ENCODE measurements at places on chromosomes 5 and 9.

- DNase-seq: no peak
Measured at GRCh38 chr5:162128117-162128516, 60.5 kb downstream of the GABRG2 start.

DNA sequence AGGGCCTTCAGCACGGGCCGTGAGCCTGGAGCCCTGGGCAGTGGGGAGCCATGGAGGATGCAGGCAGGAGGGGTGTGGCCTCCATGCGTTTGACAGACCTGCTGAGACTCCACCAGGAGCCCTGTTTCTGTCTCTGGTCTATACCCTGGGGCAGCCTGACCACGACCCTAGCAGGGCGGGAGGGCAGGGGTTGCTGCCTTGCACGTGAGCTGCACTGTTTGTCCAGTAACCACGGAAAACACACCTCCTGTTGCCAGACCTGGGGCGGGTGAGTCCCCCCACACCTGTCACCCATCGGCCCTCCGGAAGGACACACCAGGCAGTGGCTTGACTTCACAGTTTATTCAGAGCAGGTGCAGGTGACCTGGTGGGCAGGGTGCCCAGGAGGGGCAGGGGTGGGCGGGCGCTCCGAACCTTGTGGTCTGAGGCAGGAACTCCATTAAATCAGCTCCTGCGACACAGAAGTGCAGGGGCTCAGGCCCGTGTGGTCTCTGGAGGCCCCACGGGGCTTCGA lies 3.9 kb downstream of the LCN8 start:
- no peak for DNase-seq

DNA sequence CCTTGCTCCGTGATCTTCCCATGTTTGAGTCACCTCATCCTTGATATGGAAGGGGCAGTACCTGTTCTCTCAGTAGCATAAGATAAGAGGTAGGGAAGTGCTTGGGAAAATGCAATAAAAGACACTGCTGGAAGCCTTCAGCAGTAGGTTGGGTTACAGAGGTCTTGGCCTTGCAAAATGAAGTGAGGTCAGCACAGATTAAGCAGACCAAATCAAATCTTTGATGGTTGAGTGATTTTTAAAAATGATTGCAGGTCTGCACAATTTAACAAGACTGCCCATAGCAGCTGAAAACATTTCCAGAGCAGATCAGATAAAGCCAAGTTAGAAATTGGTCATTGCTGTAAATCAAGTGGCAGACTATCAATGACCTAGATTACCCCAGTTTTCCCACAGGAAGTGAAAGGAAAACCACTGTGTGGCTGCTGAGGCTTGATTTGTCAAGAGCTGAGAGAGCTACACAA lies 32.9 kb downstream of the PALM2AKAP2 start:
- DNase-seq: no peak

DNA sequence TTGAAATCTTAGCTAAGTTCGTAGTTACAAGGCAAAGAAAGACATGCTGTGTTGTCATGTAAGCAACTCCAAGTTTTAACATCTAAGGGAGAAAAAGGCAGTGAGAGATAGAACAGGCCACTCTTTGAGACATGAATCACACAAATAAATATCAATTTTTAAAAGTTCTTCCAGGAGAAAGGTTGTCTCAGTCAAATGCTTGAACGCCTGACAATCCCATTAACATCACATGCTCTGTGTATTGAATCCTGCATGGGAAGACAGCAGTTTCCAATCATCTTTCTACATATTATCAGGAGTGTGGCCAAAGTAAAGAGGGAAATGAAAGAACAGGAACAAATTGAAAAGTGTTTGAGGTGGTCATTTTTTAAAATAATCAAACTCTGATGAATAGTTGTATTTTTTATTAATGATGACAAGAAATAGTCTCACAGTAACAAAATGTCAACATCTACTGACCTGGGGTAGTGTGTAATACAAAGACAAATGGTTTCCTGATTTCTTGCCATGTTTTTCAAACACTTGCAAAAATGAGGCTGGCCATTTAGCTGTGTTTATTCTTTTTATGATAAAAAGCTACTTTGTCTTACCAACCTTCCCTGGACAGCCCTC lies 6.4 kb upstream of the C6 start:
- no peak for DNase-seq

GRCh38 chr5:1108023-1108864 lies 3.6 kb downstream of the SLC12A7 start:
- no peak for DNase-seq

DNA sequence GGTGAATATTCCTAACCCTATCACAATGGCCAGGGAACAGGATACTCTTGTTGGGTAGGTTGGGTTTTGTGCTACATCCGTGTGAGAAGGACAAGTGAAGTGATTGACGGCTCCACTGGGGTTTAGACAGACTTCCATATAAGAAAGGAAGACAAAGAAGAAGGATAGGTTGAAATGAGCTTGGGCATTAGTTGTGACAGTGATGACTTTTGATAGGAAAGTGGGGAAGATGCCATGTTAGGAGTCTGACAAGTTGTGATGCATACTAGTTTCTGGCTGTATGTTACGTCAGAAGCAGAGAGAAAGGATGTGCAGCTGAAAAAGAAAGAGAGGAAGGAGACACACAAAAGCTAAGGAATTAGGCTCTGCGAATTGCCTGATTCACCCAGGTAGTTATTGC lies 138.0 kb downstream of the STARD4 start:
- DNase-seq: no peak

DNA sequence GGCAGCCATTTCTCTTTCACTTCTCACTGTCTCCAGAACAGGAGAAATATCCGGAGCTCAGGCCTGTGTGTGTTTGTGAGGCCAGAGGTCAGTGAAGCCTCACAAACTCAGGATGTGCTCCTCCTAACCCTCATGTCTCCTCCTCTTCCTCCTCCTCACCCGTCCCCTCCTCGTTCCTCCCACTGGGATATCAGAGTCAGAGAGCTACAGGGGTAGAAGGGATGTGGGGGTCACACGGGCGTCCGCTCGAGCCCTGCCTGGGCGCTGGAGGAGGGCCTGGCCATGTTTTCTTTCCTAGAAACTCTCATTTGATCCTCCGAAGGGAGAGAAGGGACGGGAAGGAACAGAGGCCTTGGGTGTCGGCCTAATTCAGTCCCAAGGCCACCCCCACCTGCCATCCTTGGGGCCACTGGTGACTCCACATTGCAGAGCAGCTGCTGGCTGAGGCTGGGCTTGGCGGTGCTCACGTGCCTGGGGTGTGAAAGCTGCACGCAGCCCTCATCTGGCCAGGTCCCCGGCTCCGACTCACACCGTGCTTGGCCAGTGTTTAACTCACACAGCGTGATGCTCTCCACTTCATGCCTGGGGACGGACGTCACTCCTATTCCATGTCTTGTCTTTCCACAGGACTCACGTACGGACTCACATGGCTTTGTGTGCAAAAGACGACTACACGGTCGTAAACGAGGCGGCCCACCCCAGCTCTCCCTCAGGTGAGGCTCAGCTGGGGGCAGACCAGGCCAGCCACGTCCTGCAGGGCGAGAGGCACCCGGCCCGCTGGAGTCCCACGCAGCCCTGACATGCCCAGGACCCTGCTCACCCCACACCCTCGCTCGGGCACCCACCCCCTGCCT lies 22.6 kb upstream of the SLC6A19 start:
- DNase-seq: no peak

GRCh38 chr9:18705796-18706392 lies 231.9 kb downstream of the ADAMTSL1 start:
- DNase-seq: no peak

DNA sequence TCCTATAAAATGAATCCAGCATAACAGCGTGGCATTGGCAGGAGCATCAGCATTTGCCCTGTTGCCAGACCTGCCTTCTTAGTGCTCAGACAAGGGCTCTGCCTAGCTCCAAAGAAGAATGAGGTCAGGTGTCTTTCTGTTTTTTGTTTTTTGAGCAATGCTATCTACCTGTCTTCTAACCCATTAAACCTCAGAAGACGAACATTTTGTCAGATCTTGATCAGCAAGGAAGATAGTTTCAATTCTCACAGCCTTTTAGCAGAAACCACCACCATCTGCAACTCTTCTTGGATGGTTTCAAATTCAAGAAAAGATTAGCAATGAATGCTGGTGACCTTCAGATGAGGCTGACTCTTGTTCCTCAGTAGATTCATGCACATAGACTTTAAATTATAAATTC lies 103.5 kb upstream of the IQGAP2 start:
- DNase-seq: no peak

DNA sequence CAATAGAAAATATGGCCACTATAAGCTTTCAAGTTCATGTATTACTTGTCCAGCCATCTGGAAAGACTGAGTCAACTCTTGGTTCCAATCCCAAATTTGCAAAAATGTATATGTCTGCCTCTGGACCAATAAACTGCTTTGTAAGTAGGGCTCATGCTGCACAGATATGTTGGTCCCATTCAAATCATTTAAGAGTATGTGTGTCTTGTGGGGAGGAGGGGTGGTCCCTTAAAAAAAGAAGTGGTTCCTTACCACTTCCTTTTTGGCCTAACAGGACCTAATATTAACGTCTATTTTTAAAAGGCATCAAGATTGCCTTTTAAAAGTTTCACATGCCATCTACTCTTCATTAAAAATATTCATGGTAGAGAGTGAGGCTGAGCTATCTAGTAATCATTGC lies 214.9 kb downstream of the KCTD16 start:
- DNase-seq: no peak

- no peak for DNase-seq
Measured at GRCh38 chr5:113446358-113446927, 11.7 kb upstream of the TSSK1B start.

DNA sequence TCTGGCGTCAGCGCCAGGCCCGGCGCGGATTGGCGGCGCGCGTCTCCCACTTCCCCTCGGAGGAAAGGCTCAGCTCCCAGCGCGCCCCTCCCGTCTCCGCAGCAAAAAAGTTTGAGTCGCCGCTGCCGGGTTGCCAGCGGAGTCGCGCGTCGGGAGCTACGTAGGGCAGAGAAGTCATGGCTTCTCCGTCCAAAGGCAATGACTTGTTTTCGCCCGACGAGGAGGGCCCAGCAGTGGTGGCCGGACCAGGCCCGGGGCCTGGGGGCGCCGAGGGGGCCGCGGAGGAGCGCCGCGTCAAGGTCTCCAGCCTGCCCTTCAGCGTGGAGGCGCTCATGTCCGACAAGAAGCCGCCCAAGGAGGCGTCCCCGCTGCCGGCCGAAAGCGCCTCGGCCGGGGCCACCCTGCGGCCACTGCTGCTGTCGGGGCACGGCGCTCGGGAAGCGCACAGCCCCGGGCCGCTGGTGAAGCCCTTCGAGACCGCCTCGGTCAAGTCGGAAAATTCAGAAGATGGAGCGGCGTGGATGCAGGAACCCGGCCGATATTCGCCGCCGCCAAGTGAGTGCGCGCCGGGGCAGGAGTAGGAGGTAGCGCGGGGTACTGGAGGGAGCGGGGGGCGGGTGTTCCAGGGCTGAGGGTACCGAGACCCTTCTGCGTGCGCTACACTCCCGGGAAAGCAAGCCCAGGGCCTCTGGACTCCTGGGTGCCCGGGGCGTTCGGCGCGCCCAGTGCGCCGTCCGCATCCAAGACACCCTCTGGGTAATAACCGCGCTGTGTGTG lies at the start of gene MSX2:
TSS of gene MSX2 (plus strand) at position 99 of the 777 bp plus-strand sequence. CDS start at position 177, 78 bp downstream.
- DNase-seq: no peak

DNA sequence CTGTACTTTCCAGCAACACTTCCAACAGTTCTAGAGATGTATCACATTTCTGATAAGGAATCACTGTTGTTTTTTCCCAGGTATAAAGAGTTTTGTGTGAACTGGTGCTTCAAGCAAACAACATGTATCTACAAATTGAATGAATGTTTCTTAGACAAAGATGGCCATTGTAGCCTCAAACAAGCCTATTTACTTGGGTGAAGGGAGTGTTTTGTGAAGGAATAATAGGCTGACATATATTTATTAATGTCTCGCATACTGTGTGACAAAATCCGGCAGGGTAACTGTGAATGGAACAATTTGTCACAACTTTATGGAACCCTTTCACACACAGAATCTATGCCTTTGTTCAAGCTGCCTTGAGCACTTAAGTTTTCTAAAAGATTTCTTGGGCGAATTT lies 24.8 kb upstream of the DAB2 start:
- DNase-seq: no peak

DNA sequence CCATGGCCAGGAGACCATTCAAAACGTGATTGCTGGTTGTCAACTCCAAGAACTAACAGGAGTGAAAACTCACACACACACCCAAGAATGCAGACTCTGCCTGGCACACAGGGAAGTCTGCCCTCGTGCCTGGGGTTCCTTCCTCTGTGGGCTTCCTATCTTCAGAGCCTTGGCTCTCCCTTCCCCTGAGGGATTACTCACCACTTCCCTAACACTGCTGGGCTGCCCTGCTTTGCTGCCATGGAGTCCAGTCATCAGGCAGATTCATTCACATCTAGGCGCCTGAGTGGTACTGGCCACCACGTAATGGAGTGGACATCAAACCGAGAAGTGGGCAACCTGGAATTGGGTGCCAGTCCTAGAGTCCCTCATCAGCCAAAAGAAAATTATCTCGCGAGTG lies 76.4 kb upstream of the PRSS3 start:
- no peak for DNase-seq

GRCh38 chr5:16626696-16627264 lies 10.0 kb upstream of the RETREG1 start:
- peak; percentile 25 for DNase-seq

- DNase-seq: no peak
Measured at GRCh38 chr9:137606005-137606621, 627 bp downstream of the ARRDC1 start.

DNA sequence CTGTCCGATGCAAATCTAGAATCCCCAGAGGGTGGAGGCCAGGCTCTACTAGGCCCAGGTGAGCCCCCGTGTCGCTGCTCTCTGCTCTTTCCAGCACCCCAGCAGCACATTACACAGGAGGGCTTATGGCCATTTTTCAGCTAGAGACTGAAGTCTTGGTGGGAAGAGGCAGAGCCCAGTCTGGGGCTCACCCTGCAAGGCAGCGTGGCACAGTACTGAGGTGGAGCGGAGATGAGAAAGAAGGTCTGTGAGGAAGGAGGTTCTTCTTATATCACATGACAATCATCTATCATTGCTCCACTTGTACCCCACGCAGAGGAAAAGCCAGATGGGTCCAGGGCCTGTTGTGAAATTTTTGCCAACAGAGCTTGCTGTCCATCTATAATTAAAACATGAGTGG lies 10.0 kb upstream of the KIF12 start:
- no peak for DNase-seq

GRCh38 chr9:127451858-127452656 lies 747 bp downstream of the LRSAM1 start:
- DNase-seq: peak; percentile 44

GRCh38 chr5:34932947-34933346 lies 3.6 kb downstream of the DNAJC21 start:
- no peak for DNase-seq

DNA sequence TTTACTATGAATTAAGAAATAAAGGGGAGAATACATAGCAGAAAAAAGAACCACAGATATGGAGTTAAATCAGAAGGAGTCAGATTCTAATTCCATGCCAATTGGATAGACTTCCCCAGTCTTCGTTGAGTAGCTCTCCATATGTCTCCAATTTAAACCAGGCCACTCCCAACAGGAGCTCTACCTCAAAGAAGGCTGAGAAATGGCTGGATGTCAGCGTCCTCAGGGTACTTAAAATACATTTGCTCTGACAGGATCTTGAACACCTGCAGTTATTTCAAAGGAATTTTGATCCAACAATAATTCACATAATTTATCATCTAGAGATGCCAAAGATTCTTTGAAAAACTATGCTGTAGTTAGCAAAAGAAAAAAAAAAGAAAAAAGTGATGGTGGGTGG lies 133.9 kb upstream of the FBN2 start:
- DNase-seq: no peak

- peak; percentile 20 for DNase-seq
Measured at GRCh38 chr9:134698587-134699342, 57.2 kb downstream of the COL5A1 start.

- no peak for DNase-seq
Measured at GRCh38 chr9:118109542-118109941, 405.3 kb downstream of the TLR4 start.
